ENCODE measurements at places on chromosomes 2 and 18.

DNA sequence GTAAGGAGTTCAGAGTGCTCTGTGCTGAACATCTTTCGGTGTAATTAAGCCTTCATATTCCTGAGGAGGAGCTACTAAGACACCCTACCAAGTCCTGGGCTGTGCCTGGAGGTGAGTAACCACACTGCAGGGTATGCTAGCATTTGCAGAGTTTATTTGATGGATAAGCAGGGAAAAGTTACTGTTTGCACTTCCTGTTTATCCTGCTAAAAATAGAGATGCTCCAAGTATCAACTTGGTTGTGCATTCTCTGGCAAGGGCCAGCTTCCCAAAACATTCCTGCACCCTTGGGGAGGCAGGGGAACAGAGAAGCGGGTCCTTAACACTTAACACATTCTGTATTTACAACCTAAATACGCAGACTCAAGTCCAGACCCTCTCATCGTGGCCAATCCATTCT lies 49.8 kb downstream of the PARD6G start:
- DNase-seq = no peak

GRCh38 chr18:45702708-45703265 lies 21.2 kb upstream of the SLC14A1 start:
- DNase-seq = no peak

DNA sequence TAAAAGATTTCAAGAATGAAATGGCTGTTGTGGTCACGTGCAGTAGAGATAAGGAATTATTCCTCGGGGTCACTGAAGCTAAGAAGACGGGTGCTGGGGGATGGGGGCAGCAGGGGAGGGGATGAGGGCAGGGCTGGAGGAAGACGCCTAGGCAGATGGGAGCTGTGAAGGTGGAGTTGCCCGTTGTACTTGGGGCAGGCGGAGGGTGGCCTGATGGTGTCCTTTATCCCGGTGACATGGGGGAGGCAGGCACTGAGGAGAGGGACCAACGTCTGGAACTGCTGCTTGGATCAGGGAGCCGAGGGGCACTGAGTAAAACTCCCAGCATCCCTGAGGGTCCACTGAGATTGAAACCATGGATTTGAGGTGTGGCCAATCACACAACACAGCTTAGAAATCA lies 64.9 kb downstream of the ZCCHC2 start:
- DNase-seq = no peak

- no peak for DNase-seq
Observed at GRCh38 chr2:176189681-176190641, 1.5 kb downstream of the HOXD1 start.

GRCh38 chr18:34248727-34249126 lies 24.0 kb upstream of the NOL4 start:
- no peak for DNase-seq

DNA sequence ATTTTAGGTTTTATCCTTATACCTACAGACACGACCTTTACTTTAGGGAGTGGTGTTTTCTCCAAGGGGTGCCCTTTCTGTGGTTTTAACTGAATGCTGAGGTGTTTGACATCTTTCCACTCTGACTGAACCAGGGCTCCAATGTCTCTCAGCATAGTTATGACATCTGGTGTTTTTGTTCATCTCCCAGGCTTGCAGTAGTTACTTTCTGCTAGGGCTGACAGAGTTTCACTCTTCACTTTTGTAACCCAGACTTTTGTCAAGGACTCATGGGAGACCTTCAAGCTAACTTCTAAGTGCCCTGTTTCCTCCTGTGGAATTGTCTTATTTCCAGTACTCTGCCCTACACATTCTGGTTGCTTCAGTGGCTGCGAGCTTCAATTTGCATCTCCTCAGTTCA lies 103.1 kb downstream of the CCDC85A start:
- no peak for DNase-seq

- DNase-seq = no peak
Observed at GRCh38 chr2:133438848-133439564, 129.3 kb downstream of the NCKAP5 start.

- no peak for DNase-seq
Observed at GRCh38 chr2:207248702-207249377, 83.1 kb upstream of the KLF7 start.

- DNase-seq = no peak
Observed at GRCh38 chr2:152693033-152693432, 24.2 kb downstream of the PRPF40A start.

DNA sequence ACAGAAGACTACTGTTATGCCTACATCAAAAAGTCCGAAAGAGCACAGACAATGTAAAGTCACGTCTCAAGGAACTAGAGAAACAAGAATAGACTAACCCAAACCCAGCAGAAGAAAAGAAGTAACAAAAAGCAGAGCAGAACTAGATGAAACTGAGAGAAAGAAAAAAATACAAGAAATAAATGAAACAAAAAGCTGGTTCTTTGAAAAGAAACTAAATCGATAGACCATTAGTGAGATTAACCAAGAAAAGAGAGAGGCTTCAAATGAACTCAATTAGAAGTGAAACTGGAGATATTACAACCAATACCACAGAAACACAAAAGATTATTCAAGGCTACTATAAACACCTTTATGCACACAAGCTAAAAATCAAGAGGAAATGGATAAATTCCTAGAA lies 271.8 kb downstream of the MBD2 start:
- DNase-seq = no peak

DNA sequence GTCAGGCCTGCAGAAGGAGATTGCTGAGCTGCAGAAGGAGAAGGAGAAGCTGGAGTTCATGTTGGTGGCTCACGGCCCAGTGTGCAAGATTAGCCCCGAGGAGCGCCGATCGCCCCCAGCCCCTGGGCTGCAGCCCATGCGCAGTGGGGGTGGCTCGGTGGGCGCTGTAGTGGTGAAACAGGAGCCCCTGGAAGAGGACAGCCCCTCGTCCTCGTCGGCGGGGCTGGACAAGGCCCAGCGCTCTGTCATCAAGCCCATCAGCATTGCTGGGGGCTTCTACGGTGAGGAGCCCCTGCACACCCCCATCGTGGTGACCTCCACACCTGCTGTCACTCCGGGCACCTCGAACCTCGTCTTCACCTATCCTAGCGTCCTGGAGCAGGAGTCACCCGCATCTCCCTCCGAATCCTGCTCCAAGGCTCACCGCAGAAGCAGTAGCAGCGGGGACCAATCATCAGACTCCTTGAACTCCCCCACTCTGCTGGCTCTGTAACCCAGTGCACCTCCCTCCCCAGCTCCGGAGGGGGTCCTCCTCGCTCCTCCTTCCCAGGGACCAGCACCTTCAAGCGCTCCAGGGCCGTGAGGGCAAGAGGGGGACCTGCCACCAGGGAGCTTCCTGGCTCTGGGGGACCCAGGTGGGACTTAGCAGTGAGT lies 19.4 kb downstream of the FOSL2 start:
- no peak for DNase-seq

DNA sequence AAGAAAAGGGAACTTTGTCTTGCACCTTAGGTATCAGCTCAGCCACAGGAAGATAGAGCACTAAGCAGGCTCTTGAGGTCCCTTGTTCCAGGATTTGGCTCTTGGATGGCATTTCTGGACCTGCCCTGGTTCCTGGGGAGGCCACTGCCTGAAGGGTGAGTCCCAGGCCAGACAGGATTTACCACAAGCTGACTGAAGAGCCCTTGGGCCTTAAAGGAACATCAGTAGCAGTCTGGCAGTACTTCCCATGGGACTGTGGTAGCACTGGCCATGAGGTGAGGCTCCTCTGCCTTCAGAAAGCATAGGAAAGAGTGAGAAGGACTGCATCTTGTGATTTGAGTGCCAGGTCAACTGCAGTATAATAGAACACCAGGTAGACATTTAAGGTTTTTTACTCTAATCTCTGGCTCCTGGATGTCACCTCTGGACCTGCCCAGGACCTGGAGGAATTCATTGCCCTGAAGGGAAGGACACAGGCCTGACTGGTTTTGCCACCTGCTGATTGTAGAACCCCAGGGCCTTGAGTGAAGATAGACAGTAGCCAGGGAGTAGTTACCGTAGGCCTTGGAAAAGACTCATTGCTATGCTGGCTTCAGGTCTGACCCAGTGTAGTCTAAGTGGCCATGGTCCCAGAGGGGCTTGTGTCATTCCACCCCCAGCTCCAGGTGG lies 154.4 kb upstream of the CREB1 start:
- DNase-seq = no peak

- no peak for DNase-seq
Observed at GRCh38 chr2:149132901-149133300, 94.4 kb downstream of the LYPD6B start.

GRCh38 chr2:120470041-120470965 lies 124.4 kb downstream of the INHBB start:
- no peak for DNase-seq

- no peak for DNase-seq
Observed at GRCh38 chr2:214503568-214503967, 92.7 kb downstream of the VWC2L start.
